ENCODE measurements at places on chromosomes 5 and 9.
A peak's percentile ranks its signal among the peaks of the same experiment; 100 is the strongest.

DNA sequence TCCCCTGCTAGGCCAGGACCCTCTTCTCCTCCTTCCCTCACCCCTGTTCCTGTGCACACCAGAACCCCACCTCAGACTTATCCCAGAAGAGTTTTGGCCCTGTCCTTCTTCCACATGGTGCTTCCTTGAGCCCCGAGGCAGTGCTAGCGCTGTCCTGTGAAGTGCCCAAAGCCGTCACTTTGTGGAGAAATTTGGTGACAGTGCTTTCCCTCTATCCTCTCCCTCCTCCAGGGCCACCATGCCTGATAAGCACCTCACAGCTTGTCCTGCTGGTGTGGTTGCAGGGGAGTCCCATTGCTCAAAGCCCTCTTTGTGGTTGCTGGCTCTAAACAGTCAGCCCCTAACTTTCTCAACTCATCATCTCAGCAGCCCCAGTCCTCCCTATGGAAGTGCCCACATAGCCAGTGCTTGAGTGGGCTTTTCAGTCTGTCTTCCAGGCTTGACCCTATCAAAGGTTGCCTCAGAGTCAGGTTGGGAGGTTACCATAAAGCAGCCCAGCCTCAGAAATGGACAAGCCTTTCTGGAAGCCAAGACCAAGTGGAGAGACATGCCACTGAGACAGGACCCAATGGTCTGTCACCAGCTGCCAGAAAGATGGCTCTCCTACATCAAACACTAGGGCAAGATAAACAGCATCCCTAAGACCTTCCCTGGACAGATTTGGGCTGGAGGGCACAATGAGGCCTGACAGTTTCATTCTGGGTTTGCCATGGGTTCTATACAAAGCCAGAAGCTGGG is 18.0 kb downstream of the IGIP start:
- no peak for DNase-seq

GRCh38 chr5:2536632-2537377 is 214.7 kb downstream of the IRX2 start:
- no peak for DNase-seq

DNA sequence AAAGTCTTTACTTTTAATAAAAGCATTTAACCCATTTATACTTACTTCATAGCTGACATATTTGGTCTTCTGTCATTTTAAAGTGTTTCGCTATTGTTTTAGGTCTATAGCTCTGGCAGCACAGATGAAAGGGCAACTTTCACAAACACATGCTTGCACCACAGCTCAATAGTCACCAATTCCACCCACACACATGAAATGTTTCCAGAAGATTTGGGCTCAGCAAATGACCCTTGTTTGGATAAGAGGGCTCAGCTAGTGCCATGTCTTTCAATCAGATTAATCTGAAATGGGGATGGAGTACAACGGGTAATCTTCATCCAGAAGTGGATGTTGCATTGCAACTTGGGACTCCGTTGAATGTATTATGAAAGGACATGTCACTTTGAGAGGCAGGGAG is 176.0 kb downstream of the FGF18 start:
- no peak for DNase-seq

GRCh38 chr9:70080481-70081119 is 37.0 kb downstream of the MAMDC2 start:
- no peak for DNase-seq

GRCh38 chr9:14140096-14140697 is 173.7 kb downstream of the NFIB start:
- DNase-seq, result no peak

- DNase-seq, result no peak
Observed at GRCh38 chr5:80623999-80624398, 30.5 kb upstream of the MSH3 start.

GRCh38 chr5:116144103-116144502 is 59.3 kb downstream of the COMMD10 start:
- no peak for DNase-seq

DNA sequence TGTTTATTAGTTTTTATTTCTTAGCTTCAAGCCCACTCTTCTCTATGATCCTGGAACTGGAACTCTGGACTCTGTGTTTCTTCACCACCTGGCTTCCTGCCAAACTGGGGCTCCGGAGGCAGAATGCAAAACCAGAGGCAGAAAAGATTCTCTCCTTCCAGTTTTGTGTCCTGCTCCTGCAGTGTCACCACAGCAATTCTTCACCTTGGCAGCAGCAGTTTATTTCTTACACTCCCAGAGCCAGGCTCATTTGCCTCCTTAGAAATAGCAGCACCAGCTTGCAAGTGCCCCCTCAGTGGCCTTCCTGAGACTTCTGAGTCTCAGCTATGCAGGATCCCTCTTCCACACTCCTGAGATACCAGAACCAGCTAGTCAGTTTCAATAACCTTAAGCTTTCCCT is 26.7 kb upstream of the CAMK4 start:
- no peak for DNase-seq

- DNase-seq, result no peak
Observed at GRCh38 chr5:77168879-77169244, 41.6 kb upstream of the PDE8B start.

DNA sequence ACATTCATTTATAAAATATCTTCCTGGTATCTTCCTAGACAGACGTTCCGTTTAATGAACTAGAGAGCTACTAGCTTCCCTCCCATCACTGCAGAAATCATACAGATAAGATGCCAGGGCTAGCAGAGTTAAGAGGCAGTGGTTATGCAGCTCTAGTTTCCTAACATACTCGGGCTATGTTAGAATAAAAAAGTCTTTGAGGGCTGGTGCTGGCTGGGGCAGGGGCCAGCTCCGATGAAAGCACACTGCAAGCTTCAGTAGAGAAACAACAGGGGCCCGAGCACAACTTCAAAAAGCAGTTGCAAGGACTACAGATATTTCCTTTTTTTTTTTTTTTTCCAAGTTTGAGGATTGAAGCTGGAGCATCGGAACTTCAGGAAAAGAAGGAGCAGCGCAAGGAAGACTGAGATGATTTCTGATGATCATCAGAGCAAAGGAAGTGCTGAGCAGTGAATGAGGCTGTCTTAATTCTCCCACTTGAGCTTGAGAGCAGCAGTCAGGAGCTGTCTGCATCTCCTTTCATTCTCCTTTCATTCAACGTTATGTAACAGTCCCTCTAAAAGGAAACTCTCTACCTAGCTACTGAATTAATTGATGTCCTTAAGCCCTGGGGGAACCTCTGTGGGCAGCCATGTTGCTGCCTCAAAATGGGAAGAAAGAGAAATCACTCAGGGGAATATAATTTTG is 47.6 kb upstream of the ADCY2 start:
- no peak for DNase-seq

DNA sequence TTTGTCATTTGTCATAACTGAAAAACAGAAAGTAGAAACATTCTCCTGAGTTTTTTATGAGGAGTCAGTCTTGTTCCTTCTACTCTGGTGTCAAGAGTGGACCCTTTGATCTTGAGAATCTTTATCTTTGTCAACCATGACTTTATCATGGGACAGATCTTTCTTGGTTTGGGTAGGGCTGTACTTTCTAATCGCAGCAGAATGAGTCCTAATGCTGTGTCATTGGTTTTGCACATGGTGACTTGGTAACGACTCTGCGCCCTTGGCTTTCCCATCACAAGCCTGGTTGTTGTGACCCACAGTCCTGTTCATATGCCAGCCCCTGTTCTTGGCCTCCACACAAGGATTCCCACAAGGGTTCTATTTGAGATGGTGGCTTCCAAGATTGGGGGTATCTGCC is 45.6 kb downstream of the AOPEP start:
- DNase-seq, result no peak

GRCh38 chr5:172410160-172410559 is 44.2 kb downstream of the SH3PXD2B start:
- no peak for DNase-seq

DNA sequence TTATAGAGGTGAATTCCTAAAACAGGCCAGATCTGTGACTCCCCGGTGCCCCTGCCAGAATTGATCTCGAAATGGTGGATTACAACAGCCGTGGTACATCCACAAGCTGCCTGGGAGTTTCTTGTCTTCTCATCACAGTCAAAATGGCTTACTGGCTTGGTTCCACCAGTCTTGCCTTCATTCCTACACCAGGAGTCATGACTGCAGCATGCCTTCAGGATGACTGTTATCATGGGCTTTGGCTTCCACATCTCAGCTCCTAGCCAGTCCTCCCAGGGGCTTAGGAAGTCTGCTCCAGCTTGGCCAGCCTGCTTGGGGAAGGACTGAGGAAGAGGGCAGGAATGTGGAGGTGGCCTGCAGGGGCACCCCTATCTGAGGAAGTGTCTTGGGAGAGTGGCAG is 132.9 kb upstream of the NR3C1 start:
- no peak for DNase-seq

DNA sequence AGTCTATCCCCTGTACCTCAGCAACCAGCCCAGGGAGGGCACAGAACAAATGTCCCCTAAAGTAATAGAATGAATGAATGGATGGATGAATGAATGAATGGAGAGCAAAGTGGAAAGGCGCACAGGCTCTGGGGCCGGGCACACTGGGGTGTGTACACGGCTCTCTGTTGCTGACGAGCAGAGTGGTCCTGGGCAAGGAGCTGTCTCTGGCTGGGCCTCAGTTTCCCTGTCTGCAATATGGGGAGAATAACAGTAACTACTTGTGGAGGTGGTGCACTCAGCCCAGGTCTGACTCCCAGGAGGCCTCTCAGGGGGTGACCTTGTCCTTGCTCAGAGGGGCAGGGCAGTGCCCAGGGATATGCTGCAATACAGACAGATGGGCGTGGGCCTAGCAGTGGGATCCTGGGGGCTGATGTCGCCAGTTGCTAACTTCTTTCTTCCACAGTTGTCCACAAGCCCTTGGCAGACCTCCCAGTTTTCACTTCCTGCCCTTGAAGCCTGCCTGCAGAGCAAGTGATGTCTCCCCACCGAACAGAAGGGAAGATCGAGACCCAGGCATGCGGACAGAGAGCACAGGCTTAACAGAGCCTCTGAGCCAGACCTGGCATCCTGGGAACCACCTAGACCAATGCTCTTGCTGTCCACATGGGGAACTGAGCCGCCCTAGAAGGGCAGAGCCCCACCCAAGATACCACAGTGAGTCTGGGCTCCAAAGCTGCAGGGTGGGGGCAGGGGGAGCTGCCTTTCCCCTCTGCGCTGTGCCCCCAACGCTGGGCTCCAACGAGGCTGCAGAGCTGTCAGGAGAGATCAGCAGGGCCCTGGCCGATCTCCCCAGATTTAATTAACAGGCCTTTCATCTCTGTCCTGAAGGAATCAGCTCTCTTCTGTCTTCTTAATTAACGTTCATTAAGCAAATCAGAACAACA is 13.6 kb upstream of the LAMC3 start:
- no peak for DNase-seq

GRCh38 chr9:27717991-27718390 is 144.7 kb upstream of the C9orf72 start:
- DNase-seq, result no peak

DNA sequence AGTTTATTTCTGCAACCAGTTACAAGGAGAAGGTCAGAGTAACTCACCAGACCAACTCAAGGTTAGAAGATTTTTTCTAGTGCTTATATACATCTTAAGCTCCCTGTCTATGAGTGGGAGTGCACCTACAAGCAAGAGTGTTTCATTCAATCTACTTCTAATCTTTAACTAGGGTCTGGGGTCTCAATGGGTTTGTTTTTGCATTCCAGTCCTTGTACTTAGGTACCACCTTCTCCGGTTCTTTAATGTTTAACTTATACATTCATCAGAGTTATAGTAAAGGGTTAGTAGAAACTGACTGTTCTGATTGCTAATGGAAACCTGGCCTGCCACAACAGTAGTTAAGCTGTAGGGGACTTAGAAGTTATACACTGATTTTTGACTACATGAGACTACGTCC is 271.7 kb downstream of the HTR1A start:
- DNase-seq, result no peak

GRCh38 chr5:58080573-58080972 is 379.3 kb downstream of the PLK2 start:
- DNase-seq, result no peak

DNA sequence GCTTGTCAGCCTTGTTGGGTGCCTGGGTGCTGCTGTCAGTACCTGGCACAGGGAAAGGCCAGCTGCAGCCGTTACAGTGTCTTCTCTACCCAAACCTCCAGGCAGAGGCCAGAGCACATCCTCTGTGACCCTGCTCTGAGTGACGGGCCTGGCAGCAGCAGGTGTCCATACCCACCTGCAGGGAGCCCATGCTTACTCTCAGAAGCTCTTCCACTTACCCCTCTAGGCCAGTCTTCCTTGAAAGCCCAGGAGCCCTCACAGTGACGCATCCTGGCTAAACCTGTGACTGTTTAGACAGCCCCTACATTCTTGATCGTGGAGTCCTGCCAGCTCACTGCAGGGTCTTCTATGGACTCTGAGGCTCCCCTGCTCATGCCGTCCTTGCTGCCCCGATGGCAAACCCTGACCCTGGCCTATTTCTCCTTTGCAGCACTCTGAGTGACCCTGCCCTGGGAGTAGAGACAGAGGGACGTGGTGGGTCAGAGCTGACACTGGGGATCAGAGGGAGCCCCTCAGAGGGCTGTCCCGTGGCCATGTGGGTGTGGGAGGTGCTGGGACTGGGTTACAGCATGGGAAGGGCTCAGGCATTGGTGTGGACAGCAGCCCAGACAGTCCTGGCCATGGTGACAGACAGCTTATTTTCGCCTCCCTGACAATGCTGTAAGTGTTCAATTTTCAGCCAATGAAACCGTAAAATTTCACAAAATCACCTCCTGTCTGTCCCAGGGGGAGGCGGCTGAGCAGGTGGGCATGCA is 67.6 kb upstream of the RNF130 start:
- DNase-seq, result no peak

GRCh38 chr5:57749396-57749795 is 266.8 kb upstream of the ACTBL2 start:
- no peak for DNase-seq

DNA sequence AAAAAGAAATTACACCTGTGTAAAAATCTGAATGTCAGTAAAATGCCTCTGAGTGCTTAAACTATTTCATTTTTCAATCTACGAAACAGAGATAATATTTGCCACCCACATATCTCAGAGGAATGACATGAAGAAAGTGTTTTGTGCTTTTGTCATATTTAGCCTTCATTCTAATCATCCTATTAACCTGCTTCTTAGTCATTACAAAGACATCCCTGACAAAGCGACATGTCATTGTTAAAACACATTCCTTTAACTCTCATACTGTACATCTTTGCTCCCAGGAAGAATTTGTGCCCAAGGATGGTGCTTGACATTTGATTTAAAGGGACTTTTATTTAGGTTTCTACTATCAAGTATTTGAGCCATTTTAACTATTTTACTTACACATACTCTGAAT is 275.9 kb downstream of the DMRTA1 start:
- DNase-seq, result no peak

- peak; percentile 55 for DNase-seq
Observed at GRCh38 chr5:36688722-36689121, 82.3 kb downstream of the SLC1A3 start.
